Umbilical cord (tissue), 2 donors: ENCODE measurements at places on chromosomes 5 and 9. TPM values are rescaled to one million over a fixed set of nuclear protein-coding genes. Genes with fewer than 3 reads are reported as not detected.

Gene OBP2B
- total RNA-seq: not detected

Gene CDKN2B-AS1
- total RNA-seq: 19.5 TPM

Gene TRIM36
- total RNA-seq: 6.3 TPM

Gene TSTD2
- 17.6 TPM for total RNA-seq

GRCh38 chr5:141430332-141431113 is at the start of gene PCDHGA12:
TSS of gene PCDHGA12 (plus strand) at chr5:141430507. CDS start at chr5:141430760, 253 bp downstream.
- peak; percentile 36 for DNase-seq

- no peak for DNase-seq
These were observed 299.5 kb downstream of the MEF2C start for GRCh38 chr5:88583471-88583870.

DNA sequence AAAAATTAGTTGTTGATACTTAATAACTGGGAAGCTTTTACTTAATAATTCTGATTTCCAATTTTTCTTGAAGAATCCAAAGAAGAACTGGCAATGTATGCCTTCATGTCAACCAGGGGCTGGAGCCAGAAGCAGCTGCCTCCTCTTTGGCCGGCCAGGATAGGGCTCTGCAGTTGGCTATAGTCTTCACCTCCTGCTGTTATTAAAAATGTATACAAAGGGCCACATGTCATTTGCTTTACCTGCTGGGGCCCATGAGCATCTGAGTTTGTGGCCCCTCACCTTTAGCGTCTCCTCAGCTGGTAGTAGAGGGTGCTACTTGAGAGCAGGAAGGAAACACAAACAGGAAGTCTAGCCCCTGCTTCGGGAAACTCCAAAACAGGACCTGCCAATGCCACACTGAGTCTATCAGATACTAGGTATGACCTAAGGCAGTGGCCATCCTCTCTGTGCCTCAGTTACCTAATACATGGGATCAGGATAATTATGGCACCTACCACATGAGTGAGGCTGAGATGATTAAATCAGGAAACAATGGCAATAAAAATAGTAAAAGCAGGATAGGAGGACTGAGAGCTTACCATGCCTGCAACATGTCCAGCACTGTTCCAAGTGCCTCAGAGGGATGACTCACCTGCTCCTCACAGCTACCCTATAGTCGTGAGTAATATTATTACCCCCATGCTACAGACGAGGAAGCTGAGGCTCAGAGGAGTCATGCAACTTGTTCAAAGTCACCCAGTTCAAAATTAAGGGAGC is 21.3 kb downstream of the CCDC69 start:
- DNase-seq: no peak

DNA sequence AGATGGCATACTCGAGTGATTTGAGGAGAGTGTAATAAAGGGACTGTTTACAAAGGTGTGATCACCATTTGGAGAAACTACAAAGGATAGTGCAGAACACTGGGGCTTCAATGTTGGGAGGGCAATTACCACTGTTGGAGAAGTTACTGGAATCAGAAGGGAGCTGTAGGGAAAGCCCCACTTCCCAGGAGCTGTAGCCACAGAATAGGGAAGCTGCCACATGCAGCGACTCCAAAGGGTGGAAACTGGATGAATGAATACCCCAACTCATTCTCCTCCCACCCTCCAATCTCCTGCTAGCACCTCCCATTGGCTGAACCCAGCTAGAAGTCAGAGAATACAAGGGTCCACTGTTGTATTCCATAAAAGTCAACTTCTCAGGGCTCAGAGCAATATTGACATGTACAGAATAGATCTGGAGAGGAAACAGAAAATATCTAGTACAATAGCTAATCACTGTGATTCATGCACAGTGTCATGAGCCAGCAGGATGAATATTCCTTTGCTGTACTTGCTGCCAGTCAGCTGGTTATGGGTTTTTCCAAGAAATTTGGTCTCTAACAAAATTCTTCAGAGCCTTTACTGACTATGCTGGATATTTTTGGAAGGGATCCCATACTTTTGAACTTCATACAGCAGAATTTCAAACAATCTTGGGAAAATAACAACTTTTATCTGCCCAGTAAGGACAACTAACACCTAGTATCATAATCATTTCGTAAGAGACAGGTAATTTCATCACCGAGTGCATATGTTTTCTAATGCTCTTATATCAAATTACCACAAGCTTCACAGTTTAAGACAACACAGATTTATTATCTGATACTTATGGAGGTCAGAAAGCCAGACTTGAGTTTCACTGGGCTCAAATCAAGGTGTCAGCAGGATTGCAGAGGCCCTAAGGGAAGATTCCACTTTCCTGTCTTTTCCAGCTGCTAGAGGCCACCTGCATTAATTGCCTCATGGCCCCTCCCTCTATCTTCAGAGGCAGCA is 39.6 kb downstream of the PDCD1LG2 start:
- no peak for DNase-seq

GRCh38 chr9:131589124-131589711 is 43.9 kb downstream of the PRRT1B start:
- no peak for DNase-seq

DNA sequence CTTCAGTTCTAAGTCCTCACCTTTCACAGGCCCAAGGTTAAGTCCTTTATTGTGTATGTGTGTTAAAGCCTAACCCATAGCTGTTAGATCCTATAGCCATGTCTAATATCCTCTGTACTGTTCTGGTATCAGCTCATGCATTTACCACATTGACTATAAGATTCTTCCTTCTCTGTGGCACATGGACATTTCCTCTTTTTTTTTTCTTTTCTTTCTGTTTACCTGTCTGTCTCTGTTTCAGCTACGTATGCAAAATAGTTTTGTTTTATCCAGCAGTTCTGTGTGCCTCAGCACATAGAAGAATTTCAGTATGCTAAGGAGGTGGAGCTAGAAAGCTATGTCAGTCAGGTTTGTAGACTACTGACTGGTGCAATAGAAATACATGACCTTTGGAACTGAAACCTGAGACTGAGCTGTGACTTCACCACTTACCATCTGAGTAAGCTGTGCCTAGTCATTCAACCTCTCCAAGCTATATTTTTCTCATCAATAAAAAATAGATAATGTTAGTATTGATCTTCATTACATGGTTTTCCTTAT is 155.6 kb upstream of the VLDLR start:
- DNase-seq: peak; percentile 10

DNA sequence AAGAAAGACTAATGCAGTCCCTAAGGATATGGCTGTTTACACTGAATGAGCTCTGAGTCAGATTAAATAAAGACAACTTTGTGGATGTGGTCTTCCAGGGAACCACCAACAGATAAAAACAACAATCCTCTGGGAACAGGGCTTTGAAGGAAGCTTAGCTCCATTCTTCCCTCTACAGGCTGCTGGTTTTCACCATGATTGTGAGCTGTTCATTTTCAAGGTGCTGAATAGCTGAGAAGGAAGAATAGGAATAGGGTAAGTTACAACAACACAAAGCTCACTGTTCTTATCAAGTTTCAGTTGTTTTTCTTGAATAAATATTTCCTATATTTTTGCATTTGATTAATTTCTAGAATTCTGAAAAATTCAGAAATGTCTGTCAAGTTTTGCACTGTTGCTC is 25.9 kb upstream of the PTAR1 start:
- peak; percentile 6 for DNase-seq

- DNase-seq: peak; percentile 56
These were observed 103.3 kb upstream of the EDIL3 start for GRCh38 chr5:84487963-84488362.
